ENCODE measurements at places on chromosomes 5 and 9.

- no peak for DNase-seq
Measured at GRCh38 chr5:18032744-18033143, 398.5 kb downstream of the TAF11L14 start.

- no peak for DNase-seq
Measured at GRCh38 chr9:3733039-3733408, 207.2 kb upstream of the RFX3 start.

DNA sequence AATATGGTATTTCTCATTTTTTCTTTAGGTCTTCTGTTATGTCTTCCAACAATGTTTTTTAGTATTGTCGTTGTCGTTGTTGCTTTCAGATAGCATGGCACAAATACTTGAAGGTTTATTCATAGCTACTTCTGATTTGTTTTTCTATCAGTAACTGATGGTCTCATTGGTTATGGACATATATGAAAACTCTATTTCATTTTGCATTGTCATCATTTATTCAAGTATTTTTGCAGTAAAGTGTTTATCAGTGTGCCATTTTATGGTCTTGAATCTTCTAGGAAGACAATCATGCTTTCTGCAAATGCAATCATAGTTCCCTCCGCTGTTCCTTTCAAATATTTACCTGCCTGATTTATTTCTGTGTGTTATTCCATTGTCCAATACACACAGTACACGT is 44.0 kb upstream of the PRUNE2 start:
- no peak for DNase-seq

DNA sequence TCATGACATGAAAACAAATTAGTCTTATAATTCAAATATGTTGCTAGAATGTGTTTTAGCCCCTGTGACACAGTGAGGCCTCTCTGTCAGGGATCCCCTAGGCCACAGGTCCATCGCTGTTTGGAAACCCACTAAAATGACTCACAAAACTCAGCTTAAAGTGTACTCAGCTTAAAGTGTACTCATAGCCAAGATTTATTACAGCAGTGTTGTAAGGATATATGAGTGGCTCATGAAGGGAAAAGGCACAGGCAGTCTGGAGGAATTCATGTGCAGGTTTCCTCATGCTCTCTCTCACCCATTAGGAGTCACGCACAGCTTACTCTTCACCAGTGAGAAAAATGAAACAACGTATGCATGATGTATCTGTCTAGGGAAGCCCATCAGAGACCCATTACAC is 24.4 kb upstream of the TGFBI start:
- no peak for DNase-seq

DNA sequence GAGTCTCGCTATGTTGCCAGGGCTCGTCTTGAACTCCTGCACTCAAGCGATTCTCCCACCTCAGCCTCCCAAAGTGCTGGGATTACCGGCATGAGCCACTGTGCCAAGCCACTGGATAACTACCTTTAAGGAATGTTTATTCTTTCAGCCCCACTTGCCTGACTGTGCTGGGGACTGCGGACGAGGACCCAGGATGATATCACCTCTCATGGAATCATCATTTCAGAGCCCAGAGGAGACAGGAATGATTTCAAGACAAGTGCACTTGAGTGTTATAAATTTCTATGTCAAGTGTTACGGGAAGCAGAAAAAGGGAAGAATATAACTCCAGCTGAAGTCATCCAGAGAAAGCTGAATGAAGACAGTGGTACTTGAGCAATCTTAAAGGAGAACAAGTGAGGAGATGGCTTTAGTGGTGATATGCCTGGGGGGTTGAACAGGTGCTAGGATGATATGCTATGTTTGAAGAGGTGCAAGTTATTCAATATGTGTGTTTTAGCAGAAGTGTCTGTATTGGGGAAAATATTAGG is 109.3 kb downstream of the DCP2 start:
- no peak for DNase-seq

All from LoVo (cell line).